Activated CD4-positive, alpha-beta memory T cell treated with anti-CD3 and anti-CD28 coated beads for 36 hours (primary cell): ENCODE measurements at places on chromosomes 6 and 20. TPM values are rescaled to one million over a fixed set of nuclear protein-coding genes. Genes with fewer than 3 reads are reported as not detected.

Gene SEMG1
- total RNA-seq, result not detected

Gene SLC22A7
- not detected for total RNA-seq

- H3K36me3 ChIP-seq, result peaks cover 53% of the 10 kb centered on the region
- no peak overlapping the region for H3K27ac ChIP-seq
- H3K27me3 ChIP-seq, result no peaks in the 10 kb centered on the region
- no peak for DNase-seq
These were observed 76.7 kb downstream of the RREB1 start for GRCh38 chr6:7184502-7184901.

DNA sequence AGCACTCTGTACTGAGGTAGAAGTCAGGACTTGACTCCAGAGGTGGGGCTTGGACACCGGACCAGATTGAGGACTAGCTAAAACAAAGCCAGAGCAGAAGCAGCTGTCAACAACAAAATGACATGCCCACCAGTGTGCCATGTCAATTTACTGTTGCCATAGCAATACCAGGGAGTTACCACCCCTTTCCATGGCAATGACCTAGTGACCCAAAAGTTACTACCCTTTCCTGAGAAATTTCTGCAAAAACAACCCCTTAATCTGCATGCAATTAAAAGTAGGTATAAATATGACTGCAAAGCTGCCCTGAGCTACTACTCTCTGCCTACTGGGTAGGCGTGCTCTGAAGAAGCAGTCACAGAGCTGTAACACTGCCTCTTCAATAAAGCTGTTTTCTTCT lies 21.0 kb downstream of the MAP3K5 start:
- H3K4me3 ChIP-seq, result no peak overlapping the region
- H3K4me1 ChIP-seq, result peaks cover 66% of the 10 kb centered on the region
- DNase-seq, result no peak
- peaks cover 5% of the 10 kb centered on the region for H3K36me3 ChIP-seq
- H3K27ac ChIP-seq, result no peak overlapping the region

DNA sequence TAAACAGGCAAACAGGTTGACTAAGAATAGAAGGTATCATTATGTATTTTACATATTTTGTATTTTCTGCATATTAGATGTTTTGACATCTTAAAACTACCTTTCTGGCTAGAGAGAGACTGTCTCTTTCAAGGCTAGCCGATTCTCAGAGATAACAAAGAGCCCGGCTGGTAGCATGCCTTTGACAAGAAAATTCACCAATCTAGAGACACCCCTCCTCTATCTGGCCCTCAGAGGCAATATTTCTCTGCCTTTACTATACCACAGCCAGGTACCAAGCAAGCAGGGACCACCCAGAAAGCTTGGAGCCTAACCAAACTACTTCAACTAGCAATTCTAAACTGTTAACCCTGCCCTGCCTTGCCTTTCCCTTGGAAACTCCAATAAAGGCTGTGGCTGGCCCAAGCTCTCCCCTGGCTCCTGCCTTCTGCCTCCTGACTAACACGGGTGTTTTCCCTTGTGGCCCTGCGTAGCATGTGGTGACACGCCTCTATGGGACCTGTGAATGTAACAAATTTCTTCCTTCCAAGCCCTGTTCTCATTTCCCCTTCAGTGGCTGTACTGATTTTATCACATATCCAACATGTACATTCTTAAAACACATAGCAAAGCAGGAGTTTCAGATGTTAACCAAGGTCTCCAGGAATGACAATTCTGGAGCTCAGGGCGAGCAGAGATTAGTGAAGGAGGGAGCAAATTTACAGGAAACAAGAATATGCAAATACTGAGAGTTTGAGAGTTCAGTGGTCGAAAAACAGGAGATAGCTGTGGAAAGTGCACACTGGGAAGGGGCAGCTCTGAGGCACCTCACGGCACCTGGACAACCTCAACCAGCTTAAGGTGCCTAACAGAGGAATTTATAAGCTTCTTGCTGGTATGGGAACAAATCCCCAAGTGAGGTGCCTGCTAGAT lies 120.8 kb downstream of the BACH2 start:
- peak overlapping the region; percentile 18 for H3K27ac ChIP-seq
- H3K27me3 ChIP-seq, result peaks cover 3% of the 10 kb centered on the region
- peak overlapping the region; percentile 3 for H3K4me3 ChIP-seq
- H3K36me3 ChIP-seq, result peaks cover 7% of the 10 kb centered on the region
- peak; percentile 80 for DNase-seq
- H3K4me1 ChIP-seq, result peaks cover 62% of the 10 kb centered on the region
